Lung microvascular endothelial cell (primary cell): ENCODE measurements at places on chromosomes 6 and 20.
A peak's percentile ranks its signal among the peaks of the same experiment; 100 is the strongest.

DNA sequence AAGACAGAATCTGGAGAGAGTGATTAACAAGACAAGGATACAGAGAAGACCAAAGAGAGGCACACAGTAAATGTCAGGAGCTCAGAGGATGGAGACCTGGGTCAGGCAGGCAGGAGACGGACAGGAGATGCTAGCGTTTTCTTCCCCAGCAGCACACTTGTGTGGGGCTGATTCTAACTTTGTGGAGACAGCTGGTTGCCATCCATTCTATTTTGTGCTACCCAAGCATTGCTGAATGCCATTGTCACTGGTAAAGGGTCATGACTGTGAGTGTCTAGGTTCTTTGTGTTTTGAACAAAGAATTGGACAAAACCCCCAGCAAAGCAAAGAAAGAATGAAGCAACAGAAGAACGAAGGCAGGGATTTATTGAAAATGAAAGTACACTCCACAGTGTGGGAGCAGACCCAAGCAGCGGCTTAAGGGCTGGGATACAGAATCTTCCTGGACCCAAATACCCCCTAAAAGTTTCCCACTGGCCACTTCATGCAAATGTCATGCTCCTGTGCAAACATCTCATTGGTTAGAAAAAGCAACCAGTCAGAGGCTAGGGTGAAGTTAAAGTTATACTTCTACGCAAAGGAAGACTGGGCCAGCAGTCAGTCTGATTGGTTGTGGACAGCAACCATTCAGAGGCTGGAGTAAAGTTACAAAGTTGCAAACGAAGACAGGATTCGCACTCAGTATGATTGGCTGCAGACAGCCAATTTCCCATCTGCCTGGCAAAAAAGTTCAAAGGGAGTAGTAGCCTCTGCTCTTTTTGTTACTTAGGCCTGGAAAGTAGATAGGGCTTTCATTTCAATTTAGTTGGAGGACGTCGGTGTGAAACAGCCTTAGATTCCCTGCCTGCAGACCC lies 17.5 kb downstream of the PTK7 start:
- DNase-seq = no peak

DNA sequence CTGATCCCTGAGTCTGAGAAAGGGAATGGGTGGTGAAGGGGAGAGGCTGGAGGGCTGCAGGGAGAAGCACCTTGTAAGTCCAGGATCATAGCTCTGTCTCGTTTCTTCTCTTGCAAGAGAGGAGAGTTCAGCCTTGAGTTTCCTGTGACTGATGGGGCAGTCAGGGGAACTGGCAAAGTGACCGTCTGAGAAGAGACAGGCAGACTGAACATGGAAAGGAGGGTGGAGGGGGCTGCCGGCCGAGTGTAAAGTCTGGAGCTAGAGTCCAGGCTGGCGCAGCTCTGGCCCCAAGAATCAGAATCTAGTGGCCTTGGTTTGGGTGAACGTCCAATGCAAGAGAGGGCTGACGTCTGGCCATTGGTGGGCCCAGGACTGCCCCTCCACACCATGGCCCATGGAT lies 72.5 kb downstream of the TCP11 start:
- no peak for DNase-seq

GRCh38 chr6:137827977-137828810 lies 38.9 kb upstream of the TNFAIP3 start:
- DNase-seq = no peak

- DNase-seq = no peak
These were observed 129.4 kb downstream of the CDH26 start for GRCh38 chr20:60087563-60088105.

- DNase-seq = no peak
These were observed 171.9 kb downstream of the JARID2 start for GRCh38 chr6:15417811-15418210.

GRCh38 chr6:35736253-35736894 lies 458 bp upstream of the ARMC12 start:
- DNase-seq = peak; percentile 67
